Progenitor cell of endocrine pancreas (in vitro differentiated cells): ENCODE measurements at places on chromosomes 1 and 21. TPM values are rescaled to one million over a fixed set of nuclear protein-coding genes. Genes with fewer than 3 reads are reported as not detected.
A peak's percentile ranks its signal among the peaks of the same experiment; 100 is the strongest.

DNA sequence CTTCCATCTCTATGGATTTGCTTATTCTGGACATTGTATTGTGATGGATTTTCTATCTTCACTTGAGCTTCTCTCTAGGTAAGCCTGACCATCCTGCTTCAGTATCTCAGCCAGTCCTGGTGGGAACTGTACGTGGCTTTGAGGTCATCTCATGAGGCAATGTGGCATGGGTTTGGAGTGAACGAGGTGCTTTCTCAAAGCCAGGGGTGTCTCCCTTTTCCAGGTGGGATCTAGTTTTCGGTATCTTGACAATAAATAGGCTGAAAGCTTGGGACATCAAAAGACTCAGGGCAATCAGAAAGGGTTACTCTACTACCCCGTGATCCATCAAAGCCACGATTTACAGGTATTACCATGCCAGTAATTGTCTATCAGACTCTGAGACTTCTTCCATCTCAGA, 40.8 kb downstream of the AZIN2 start:
- no peak for DNase-seq

DNA sequence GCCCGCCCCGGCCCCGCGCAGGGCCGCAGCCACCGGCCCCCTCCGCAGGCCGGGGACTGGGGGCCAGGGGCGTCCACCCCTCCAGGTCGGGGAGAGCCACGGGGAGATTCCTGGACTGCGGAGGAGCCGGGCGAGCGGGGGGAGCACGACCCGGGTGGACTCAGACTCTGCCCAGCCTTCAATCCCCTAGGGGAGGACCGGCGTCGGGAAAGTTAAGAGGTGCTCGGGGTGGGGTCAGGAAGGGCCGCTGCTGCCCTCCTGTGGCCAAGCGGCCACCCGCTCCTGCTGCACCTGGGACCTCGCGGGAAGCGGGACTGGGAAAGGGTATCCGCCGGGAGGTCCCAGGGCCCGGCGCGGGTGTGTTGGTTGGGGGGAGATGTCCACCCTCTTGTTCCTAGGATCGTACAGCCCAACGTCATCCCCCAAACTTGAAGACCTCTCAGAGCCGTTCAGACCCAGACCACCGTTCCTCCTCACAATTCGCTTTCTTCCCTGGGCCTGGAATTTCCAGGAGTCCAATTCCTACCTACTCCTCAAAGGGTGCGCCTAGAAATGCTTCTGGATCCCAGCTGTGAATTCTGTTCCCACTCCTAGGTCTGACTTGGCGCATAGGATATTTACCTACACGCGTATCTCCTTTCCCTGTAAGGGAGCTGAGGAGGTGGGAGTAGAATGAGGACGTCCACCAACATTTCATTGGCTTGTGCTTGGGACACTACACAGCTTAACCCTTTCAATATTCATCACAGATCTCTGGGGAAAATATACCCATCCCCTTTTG, 484 bp upstream of the RHOC start:
- peak; percentile 82 for DNase-seq

DNA sequence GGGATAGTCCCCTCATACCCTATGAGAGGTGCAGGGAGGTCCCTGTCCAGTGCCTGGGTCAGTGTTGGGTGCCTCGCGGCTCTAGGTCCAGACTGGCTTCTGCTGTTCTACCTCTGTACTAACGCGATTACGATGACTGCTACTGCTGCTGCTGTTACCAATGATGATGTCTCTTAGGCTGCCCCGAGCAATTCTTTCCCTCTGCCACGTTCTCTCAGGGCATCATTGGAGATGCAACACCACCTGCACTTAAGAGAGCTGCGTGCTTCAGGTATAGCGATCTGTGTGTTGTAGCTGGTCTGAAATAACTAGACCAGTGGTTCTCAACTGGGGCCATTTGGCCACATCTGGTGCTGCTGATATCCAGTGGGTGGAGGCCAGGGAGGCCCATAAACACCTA, 36.9 kb downstream of the KAZN start:
- DNase-seq, result no peak

DNA sequence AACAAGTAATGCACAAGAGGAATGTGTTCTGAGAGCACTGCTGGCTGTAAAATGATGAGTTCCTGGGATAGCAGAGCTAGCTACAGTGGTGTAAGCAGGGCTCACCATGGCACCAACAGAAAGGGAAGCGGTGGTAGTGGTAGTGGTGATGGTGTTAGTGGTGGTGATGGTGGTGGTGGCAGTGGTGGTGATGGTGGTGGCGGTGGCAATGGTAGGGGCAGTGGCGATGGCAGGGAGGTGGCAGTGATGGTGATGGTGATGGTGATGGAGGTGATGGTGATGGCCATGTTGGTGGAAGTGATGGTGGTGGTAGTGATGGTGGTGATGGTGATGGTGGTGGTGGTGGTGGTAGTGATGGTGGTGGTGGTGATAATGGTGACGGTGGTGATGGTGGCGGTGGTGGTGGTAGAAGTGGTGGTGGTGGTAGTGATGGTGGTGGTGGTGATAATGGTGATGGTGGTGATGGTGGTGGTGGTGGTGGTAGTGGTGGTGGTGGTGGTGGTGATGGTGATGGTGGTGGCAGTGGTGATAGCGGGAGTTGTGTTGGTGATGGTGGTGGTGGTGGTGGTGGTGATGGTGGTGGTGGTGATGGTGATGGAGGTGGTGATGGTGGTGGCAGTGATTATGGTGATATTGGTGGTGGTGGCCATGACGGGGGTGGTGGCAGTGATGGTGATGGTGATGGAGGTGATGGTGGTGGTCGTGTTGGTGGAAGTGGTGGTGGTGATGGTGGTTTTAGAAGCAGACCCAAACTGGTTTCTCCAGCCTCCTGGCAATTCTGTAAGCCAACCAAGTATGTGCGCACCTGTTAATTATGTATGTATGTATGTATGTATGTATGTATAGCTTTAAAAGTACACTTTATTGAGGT, 254.1 kb downstream of the TRABD2B start:
- DNase-seq, result no peak

- DNase-seq, result no peak
Observed at GRCh38 chr1:179046808-179047635, 21.3 kb downstream of the FAM20B start.

GRCh38 chr1:75765697-75766355, 20.2 kb upstream of the RABGGTB start:
- no peak for DNase-seq

DNA sequence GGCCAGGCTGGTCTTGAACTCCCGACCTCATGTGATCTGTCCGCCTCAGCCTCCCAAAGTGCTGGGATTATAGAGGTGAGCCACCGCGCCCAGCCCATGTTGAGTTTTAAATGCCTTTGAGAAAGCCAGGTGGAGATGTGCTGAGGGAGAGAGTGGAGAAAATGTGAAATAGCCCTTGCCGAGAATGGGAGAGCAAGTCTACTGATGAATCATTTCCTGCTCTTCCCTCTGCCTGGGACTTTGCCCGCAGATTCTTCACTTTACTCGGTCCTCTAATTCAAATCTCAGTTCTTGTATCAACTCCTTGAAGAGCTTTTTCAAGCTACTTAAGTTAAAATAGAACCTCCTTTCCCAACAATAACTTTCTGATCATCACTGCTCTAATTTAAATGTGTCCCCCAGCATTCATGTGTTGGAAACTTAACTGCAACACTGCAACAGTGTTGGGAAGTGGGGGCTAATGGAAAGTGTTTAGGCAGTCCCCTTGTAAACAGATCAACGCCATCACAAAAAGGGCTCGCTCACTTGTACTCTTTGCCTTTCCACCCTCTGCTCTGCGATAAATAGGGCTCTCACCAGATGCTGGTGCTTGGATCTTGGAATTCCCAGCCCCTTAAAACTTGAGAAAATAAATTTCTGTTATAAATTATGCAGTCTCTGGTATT, 27.8 kb downstream of the OSBPL9 start:
- DNase-seq, result no peak

DNA sequence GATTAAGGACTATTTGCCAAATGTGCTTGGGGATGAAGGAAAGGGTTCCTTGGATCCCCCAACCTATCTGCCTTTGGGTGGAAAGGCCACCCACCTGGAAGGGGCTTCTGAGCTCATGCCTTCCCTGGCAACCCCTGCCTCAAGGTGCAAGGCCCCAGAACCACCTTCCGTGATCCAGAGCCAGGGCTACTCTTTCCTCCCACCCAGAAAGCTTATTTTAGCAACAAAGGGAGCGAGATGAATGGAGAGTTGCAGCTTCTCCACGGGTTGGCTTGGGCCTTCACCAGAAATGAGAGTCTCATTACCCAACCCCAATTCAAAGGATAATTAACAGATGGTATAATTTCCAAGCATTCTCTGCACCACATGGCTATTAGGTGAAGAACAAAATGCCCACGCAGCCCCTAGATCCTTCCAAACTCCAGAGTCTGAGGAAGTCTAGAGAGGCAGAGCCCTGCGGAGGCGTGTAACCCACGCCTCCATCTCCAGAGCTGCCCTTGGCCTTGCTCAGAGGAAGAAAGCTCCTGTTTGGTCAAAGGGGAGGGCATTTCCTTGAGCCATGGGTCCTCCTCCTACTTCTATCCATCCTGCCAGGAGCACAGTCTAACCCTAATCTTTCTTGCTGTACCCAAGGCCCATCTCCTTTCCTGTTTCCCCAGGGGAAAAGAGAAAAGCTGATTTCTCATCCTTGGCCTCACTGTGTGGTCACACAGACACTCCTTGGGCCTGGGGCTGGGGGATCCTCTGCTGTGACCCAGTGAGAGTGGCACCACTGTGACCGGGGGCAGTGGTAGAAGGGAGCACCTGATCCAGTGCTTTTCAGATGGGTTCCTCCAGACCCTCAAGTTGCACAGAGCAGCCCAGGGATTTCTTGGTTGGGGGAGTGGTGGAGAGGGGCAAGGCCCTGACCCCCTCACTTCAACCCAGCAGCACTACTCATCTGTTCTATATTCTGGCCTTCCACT, 1.7 kb upstream of the CELSR2 start:
- DNase-seq, result no peak

DNA sequence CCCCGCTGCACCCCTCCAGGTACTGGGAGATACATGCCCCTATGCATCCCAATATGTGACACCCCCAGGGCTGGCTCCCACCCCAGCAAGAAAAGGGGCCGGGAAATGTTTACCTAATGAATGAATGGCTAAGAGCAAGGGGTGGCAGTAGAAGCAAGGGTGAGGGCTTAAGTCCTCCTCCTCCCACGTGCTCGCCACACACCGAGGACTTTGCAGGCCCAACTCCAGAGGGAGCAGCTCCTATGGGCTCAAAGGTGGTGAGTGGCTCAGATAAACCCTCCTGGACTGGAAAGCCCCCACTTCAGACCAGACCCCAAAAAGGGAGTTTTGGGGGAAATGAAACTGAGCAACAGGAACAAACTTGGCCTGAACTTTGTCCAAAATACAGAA, 11.4 kb downstream of the SLC45A3 start:
- no peak for DNase-seq

DNA sequence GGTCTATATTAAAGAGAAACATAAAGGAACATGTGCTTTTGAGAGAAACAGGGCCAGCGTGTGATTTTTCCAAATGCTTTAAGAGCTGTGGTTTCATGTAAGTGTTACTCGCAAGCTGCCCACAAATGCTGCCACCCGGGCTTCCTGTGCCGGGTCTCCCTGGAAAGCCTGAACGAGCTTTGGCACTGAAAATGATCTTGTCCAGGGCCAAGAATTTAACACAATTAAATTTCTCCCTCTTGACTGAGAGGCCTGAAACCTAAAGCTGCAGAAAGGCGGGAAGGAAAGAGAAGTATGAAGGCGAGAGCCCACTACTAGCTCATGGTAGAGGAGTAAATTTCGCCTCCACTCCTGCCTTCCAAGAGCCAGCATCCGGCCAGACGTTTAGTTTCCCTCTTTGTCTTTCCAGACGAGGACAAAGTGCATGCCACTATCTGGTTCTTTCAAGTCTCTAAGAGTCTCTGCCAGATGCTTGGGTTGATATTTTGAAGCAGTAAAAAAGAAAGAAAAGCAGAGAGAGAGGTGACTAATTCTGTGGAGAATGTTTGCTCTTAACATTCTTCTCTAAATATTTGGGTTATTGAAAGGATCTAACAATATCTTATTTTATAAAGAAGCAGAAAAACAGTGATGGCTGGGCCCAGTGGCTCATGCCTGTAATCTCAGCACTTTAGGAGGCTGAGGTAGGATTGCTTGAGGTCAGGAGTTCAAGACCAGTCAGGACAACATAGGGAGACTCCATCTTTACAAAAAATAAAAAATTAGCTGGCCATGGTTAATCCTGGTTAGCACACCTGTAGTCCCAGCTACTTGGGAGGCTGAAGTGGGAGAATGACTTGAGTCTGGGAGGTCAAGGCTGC, 100.0 kb upstream of the HNRNPU start:
- no peak for DNase-seq

GRCh38 chr1:26028490-26028980, 7.0 kb downstream of the EXTL1 start:
- DNase-seq, result no peak

- DNase-seq, result no peak
Observed at GRCh38 chr1:240056350-240056749, 35.3 kb upstream of the FMN2 start.

- DNase-seq, result no peak
Observed at GRCh38 chr1:58528518-58528917, 18.0 kb downstream of the OMA1 start.

DNA sequence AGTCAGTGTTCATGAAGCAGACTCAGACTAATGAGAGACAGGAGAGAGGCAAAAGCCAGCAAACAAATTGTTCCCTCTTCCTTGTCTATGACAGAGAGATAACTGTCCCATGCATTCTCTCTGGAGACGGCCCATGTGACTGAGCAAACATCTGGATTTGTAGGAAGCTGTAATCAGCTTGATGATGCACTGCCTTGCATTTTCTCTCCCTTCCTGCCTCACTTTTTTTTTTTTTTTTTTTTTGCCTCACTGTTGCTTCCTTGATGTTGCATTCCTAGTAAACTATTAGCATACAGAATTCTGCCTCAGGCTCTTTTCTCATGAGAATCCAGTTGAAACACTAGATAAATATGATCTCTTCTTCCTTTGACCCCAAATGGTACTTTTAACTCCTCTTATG, 134.5 kb downstream of the HHIPL2 start:
- DNase-seq, result no peak

- DNase-seq, result no peak
Observed at GRCh38 chr1:183414365-183414764, 3.8 kb downstream of the NMNAT2 start.

GRCh38 chr1:15153842-15154479, 414 bp downstream of the TMEM51 start:
- DNase-seq, result peak; percentile 57

DNA sequence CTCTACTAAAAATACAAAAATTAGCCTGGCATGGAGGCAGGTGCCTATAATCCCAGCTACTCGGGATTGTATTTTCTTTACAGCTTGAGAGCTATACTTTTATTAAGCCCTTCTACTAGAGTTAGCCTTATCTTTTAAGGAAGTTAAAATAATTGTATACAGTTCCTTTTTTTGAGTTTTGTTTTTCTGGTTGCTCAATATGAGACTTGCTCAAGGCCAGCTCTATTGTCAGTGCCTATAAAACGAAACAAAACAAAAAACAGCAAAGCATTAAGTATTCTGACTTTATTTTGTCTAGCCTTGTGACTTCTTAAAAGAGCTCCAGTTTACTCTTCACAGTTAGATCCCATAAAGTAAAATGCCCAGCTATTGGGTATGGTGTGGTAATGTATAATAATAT, 17.2 kb downstream of the PKN2 start:
- DNase-seq, result no peak

Gene CCDC185
- total RNA-seq, result not detected in 2 replicates

Gene PAPPA2
- 4.1 and 4.2 TPM in 2 replicates for total RNA-seq

Gene KDM5B
- 312 and 316 TPM in 2 replicates for total RNA-seq

Gene NIT1
- total RNA-seq, result 58.6 and 59.0 TPM in 2 replicates

Gene KIRREL1
- 43.8 and 46.3 TPM in 2 replicates for total RNA-seq
